GM23338 (cell line): ENCODE measurements at places on chromosomes 6 and 20.

DNA sequence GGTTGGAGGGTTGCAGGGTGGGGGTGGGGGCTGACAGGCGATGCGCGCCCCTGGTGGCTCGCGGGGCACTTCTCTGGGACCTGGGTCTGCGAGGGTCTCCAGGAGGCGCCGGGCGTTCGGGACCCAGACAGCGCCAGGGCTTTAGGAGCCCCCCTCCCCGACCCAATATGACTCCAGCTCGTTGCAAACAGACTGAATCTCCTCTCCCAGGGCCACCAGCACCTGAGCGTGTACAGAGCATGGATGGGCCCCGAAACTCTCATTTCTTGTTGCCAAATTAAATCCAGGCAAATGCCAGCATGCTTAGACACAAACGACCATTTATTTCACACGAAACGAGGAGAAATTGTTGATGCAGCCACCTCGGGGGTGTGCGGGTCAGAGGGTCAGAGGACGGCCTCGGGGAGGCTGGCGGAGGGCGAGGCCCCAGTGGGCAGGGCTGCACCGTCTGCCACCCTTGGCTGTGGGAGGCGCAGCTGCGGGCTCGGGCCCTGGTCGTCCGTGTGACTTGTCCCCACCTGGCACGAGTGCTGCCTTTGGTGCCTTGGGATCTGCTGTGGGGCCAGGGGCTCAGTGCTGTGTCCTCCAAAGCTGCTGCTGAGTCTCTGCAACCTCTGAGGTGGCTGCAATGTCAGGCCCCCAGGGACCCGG is 20.9 kb upstream of the GATA5 start:
- H3K36me3 ChIP-seq: no peaks in the 10 kb centered on the region
- peaks cover 5% of the 10 kb centered on the region; the same call in 1 of the 2 replicates for H3K4me1 ChIP-seq
- no peak overlapping the region for H3K27ac ChIP-seq
- no peak overlapping the region for H3K4me3 ChIP-seq
- peak; percentile 87 for DNase-seq

DNA sequence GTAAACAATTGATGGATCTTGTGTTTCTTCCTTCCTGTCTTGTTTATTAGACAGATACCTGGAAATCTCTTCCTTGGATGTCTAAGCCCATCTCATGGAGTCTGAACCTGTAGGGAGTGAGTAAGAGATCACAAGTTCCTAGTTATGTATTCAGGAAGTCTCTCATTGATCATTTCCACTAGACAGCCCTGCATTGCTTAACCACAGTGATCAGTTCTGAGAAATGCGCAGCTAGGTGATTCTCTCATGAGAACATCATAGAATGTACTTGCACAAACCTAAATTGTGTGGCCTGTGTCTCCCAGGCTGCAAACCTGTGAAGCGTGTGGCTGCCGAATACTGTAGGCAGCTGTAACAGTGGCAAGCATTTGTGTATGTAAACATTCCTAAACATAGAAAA is 39.1 kb downstream of the FAM120B start:
- peaks cover 7% of the 10 kb centered on the region; the same call in 1 of the 2 replicates for H3K36me3 ChIP-seq
- no peaks in the 10 kb centered on the region for H3K4me1 ChIP-seq
- no peak for DNase-seq

DNA sequence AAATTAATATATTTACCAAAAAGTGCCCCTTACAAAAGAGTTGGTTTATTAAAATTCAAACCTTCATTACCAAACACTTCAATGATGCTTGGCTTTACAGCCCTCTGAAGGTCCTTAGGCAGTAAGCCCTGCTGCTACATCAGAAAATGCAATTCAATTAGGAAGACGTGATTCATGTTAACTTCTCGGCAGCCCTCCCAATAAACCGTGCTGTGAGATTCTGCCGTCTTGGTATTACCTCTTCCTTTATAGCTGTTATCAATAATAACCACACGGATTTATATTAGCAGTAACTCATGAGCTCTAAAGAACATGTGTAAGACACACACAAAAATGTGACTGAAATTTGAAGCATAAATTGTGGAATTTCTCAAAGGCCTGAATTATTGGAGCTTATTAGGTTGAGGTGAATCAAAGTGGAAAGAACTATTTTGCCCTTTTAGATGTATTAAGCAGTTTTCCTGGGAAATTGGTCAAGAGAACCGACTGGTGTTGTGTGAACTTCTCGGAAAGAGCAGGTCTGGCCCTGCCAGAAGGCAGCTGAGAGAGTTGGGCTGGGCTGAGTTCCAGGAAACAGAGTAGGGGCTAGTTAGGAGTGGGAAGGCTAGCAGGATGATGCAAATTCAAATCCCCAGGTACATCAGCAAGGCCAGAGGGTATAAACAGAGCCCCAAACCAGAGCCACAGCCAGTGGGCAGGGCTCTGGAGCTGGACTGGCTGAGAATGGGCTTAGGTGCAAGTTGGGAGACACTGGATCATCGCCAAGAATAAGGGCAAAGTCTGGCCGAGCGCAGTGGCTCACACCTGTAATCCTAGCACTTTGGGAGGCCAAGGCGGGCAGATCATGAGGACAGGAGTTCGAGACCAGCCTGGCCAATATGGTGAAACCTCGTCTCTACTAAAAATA is 33.1 kb downstream of the FGD2 start:
- DNase-seq: no peak
- H3K27me3 ChIP-seq: no peaks in the 10 kb centered on the region
- H3K27ac ChIP-seq: no peak overlapping the region
- H3K4me3 ChIP-seq: no peak overlapping the region
- H3K36me3 ChIP-seq: no peaks in the 10 kb centered on the region

DNA sequence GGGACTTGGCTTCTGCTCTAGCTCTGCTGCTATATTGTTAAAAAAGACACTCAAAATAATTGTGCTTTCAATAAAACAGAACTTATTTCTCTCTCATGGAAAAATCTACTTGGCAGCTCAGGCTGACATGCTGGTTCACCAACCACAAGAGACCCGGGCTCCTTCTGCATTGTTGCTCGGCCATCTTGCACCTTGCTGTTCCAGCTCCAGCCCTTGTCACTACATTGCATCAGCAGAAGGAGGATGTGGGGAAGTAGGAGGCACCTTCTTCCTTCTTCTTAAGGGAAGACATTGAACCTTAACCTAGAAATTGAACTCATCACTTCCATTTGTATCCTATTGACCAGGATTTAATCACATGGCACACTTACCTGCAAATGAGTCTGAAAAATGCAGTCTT is 6.6 kb upstream of the C20orf202 start:
- H3K4me3 ChIP-seq: no peak overlapping the region
- H3K36me3 ChIP-seq: no peaks in the 10 kb centered on the region
- no peak for DNase-seq
- H3K27ac ChIP-seq: no peak overlapping the region
- H3K27me3 ChIP-seq: no peaks in the 10 kb centered on the region
- no peaks in the 10 kb centered on the region for H3K4me1 ChIP-seq

DNA sequence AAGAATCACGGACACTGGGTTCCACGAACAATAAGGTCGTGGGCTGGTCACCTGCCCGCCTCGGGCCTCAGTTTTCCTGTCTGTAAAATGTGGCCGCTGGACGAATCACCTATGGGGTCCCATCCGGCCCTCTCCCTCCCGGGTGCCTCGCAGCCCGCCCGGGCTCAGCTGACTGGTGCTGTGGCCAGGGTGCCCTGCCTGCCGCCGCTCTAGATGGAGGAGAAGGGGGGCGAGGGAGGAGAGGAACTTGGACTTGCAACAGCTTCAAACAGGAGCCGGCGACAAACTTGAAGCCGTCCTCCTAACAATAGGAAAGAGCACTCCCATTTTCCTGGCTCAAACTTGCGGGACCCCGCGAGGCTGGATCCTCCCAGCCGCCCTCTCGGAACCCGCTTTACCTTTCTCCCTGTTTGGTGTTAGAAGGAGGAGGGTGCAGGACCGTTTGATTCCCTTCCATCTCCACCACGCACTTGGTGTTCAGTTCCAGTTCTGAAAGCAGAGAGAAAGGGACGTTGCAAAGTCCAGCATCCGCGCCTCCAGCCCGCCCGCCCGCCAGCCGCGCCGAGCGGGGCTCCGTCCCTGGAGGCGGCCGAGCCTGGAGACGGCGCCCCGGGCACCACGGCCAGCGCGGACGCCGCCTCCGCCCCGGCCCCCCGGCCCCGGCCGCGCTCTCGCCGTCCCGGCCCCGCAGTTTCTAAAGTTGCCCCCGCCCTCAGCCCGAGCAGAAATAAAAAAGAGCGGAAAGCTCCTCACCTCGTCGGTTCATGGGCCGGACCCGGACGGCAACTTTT is 584 bp downstream of the KIF13A start:
- peak overlapping the region; percentile 92 for H3K4me3 ChIP-seq
- no peaks in the 10 kb centered on the region; the same call in 1 of the 2 replicates for H3K36me3 ChIP-seq
- peaks cover 36% of the 10 kb centered on the region for H3K4me1 ChIP-seq

- no peak overlapping the region for H3K27ac ChIP-seq
- peaks cover 39% of the 10 kb centered on the region for H3K4me1 ChIP-seq
- H3K4me3 ChIP-seq: no peak overlapping the region
- H3K27me3 ChIP-seq: peaks cover 50% of the 10 kb centered on the region
Measured at GRCh38 chr6:35237476-35237875, 22.1 kb upstream of the ZNF76 start.

DNA sequence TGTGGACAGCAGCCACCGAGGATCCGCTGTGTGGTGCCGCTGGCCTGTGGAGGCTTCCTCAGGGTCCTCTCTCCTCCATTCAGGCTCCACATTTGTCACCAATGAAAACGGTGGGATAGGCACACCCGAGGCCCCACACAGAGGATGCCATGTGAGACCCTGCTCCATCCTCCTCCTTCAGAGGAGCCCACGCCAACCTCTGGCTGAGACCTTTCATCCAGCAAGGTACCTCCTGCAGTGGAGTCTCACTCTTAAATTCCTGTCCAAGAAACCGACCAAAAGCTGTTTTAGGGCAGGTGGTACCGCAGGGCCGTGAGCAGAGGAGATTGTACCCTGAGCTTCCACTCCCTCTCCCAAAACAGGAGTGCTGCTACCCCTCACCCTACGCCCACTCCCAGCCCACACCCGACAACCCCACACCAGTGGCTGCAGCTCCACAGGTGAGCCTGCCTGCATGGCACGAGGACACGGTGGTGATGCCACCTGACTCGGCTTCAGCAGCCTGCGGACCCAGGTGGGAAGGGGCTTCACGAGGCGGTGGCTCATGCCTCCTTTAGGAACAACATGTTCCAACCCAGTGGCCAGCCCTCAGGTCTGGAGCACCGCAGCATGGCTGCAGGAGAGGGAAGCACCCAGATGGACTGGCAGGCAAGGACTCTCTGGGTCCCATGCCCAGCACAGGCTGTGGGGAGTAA is 237.6 kb upstream of the AFDN start:
- DNase-seq: no peak
- no peaks in the 10 kb centered on the region for H3K27me3 ChIP-seq
- H3K4me1 ChIP-seq: no peaks in the 10 kb centered on the region
- H3K4me3 ChIP-seq: no peak overlapping the region
- no peaks in the 10 kb centered on the region for H3K36me3 ChIP-seq
- H3K27ac ChIP-seq: no peak overlapping the region

- peaks cover 18% of the 10 kb centered on the region for H3K27me3 ChIP-seq
- DNase-seq: peak; percentile 86
- H3K36me3 ChIP-seq: no peaks in the 10 kb centered on the region
- H3K4me3 ChIP-seq: peak overlapping the region; percentile 75
Measured at GRCh38 chr6:157982102-157982562, 469 bp downstream of the SYNJ2 start.

DNA sequence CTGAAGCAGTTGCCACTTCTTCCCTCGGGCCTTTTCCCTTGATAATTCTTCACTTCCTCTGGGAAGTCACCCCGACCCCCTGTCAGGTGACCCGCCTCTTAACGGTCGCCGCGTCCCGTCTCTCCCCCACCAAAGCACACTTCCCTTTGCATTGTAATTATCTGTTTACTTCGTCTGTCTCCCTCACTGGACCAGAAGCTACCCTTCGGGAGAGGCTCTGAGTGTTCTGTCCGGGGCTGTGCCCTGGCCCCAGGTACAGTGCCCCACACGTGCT is 771 bp upstream of the SNAI1 start:
- peaks cover 41% of the 10 kb centered on the region for H3K27me3 ChIP-seq
- H3K36me3 ChIP-seq: no peaks in the 10 kb centered on the region
- H3K4me3 ChIP-seq: peak overlapping the region; percentile 90
- DNase-seq: no peak
- peaks cover 58% of the 10 kb centered on the region for H3K4me1 ChIP-seq

GRCh38 chr6:14282854-14283505 is 165.4 kb downstream of the CD83 start:
- no peaks in the 10 kb centered on the region for H3K27me3 ChIP-seq
- no peaks in the 10 kb centered on the region for H3K36me3 ChIP-seq
- no peak overlapping the region for H3K27ac ChIP-seq
- peaks cover 16% of the 10 kb centered on the region for H3K4me1 ChIP-seq
- H3K4me3 ChIP-seq: no peak overlapping the region

DNA sequence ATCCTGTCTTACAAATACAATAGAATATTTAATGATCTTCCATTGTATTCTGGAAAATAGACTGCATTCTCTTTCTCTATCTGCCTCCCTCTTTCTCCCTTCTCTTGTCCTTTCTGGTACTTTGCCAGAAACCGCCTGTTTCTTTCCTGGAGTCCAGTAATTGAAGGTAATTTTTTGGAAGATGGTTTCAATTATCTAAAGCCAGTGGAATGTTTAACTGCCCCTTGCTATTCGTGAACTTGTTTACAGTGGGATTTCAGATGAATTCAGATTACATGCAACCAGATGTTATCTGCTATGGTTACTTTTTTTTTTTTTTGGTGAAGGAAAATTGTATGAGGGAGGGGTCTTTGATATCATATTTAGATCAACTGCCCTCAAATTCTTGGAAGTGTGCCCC is 655.5 kb upstream of the FLRT3 start:
- no peaks in the 10 kb centered on the region for H3K4me1 ChIP-seq
- H3K36me3 ChIP-seq: no peaks in the 10 kb centered on the region
- no peak overlapping the region for H3K4me3 ChIP-seq
- no peak for DNase-seq
- no peak overlapping the region for H3K27ac ChIP-seq
